ENCODE measurements at places on chromosomes 16 and 17. TPM values are rescaled to one million over a fixed set of nuclear protein-coding genes. Genes with fewer than 3 reads are reported as not detected.
A peak's percentile ranks its signal among the peaks of the same experiment; 100 is the strongest.

DNAJA2 gene
- total RNA-seq: 57.2 TPM

ATAD5 gene
- total RNA-seq: 40.8 TPM

SLFN13 gene
- 22.5 TPM for total RNA-seq

DOC2A gene
- 1.3 TPM for total RNA-seq

PRSS22 gene
- not detected for total RNA-seq

KRTAP4-7 gene
- not detected for total RNA-seq

DNA sequence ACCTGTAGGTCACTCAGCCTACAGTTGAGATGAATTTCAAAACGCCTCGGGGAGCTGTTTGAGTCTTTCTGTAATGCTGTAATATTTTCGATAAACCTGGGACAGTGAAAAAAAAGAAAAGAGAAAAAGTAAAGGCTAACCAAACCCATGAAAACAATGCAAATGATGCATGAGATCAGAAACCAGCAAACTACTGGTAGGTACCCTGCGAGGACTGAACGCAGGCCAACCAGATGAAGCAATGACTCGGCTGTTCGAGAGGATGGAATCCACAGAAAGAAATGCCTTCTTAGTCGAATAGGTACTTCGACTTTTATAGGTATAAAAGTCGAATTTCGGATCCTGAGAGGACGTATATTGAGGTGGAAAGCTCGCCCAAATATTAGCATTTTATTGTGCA is 509 bp upstream of the ATAD5 start:
- peaks cover 23% of the 10 kb centered on the region for H3K36me3 ChIP-seq
- H3K27me3 ChIP-seq: no peaks in the 10 kb centered on the region
- H3K4me1 ChIP-seq: peaks cover 34% of the 10 kb centered on the region
- peak overlapping the region; percentile 99 for H3K4me3 ChIP-seq
- DNase-seq: peak; percentile 50

DNA sequence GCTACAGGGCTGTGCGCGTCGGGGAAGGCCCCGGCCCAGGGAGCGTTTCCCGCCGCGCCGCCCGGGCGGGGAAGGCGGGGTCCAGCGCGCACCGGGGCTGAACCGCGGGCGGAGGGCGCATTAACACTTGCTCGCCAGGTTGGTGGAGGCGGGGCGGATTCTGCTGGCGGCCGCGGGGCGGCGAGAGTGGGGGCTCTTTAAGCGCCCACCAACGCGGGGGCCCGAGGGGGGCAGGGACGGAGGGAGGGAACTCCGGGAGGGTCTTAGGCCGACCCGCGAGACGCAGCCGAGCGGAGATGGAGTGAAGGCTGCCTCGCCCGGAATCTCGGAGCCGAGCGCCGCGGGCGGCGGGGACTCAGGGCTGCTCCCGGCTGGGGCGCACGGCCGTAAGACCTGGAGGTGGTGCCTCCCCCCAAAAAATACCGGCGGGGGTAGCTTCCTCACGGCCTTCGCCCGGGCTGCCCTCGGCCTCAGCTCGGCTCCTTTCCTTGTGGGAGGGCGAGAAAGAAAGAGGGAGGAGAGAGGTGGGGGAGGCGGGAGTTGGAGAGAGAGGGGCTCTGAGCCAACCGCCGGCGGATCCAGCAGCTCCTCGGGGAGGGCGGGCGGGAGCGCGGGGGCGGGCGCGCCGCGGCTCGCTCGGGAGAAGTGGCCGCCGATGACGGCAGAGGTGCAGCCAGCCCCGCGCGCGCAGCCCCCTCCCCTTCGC is 415 bp upstream of the FOXF1 start:
- H3K4me1 ChIP-seq: peaks cover 32% of the 10 kb centered on the region
- H3K4me3 ChIP-seq: no peak overlapping the region
- H3K27ac ChIP-seq: no peak overlapping the region
- H3K27me3 ChIP-seq: peaks cover 60% of the 10 kb centered on the region
- no peaks in the 10 kb centered on the region for H3K36me3 ChIP-seq
- no peak for DNase-seq

DNA sequence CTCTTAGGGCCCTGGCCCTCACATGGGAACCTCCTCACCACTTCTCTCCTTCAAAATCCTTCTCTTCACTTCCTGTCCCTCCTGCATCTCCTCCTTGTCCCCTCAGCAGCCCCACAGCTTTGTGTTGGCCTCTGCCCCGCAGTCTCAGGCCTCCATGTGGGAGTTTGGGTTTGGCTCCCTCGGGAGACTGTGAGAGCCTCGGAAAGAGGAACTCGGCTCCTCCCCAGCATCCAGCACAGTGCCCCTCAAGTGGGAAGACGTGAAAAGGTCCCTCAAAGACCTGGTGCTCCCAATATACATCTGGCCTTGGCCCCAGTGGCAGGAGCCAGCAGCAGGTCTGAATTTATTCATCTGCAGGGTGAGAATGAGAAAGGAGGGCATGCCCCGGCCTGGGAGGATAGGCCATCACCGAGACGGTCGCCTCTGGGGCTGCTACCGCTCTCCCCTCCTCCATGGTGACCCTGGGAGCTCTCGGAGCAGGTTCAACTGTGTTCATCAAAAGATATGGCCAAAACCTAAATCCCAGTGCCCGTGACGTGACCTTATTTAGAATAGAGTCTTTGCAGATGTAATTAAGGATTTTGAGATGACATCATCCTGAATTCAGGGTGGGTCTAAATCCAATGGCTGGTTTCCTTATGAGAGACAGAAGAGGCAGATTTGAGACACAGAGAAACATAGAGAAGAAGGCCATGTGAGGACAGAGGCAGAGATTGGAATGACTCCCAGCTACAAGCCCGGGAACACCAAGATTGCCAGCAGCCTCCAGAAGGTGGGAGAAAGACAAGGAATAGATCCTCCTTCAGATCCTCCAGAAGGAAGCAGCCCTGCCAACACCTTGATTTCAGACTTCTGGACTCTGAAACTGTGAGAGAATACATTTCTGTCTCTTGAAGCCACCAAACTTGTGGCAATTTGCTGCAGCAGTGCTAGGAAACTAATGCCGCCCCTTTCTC is 135.1 kb downstream of the MRM1 start:
- peaks cover 4% of the 10 kb centered on the region for H3K27me3 ChIP-seq
- H3K36me3 ChIP-seq: no peaks in the 10 kb centered on the region
- DNase-seq: no peak
- no peaks in the 10 kb centered on the region for H3K4me1 ChIP-seq
- H3K4me3 ChIP-seq: no peak overlapping the region

- no peak overlapping the region for H3K4me3 ChIP-seq
- no peak overlapping the region for H3K27ac ChIP-seq
- peaks cover 3% of the 10 kb centered on the region for H3K36me3 ChIP-seq
- H3K4me1 ChIP-seq: no peaks in the 10 kb centered on the region
- no peaks in the 10 kb centered on the region for H3K27me3 ChIP-seq
These were observed 53.0 kb downstream of the IQCK start for GRCh38 chr16:19771040-19771439.

DNA sequence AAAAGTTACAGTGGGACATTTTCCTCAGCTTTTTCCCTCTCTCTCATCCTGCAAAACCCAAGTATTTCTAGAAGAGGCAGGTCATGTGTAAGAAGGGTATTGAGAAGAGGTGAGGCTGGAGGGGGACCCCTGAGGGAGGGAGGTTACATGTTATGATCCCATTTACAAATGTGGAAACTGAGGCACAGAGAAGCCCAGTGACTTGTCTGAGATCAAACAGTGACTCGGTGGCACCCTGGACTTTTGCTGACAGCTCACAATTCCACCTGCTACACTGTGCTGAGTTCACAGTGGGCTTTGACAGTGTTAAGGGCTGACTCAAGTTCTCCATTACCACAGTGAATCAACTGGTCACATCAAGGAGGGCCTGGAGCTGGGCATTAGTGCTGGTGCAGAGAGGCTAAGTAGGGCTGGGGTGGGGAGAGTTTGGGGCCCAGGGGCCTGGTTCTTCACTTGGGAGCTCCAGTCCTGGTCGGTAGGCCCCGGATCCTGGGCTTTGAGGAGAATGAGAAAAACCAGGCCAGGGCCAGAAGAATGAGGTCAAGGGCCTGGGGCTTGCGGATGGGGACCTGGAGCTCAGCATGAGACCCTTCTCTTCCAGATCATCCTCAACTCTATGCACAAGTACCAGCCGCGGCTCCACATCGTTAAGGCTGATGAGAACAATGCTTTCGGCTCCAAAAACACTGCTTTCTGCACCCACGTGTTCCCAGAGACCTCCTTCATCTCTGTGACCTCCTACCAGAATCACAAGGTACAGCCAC is 26.0 kb downstream of the TBX4 start:
- H3K27me3 ChIP-seq: peaks cover 6% of the 10 kb centered on the region
- no peak for DNase-seq
- no peaks in the 10 kb centered on the region for H3K36me3 ChIP-seq
- no peaks in the 10 kb centered on the region for H3K4me1 ChIP-seq
- no peak overlapping the region for H3K4me3 ChIP-seq

GRCh38 chr17:29257756-29258155 is 11.1 kb downstream of the CRYBA1 start:
- peak overlapping the region; percentile 47 for H3K27ac ChIP-seq
- H3K36me3 ChIP-seq: peaks cover 36% of the 10 kb centered on the region
- no peaks in the 10 kb centered on the region for H3K27me3 ChIP-seq
- H3K4me3 ChIP-seq: no peak overlapping the region
- no peak for DNase-seq
- H3K4me1 ChIP-seq: peaks cover 46% of the 10 kb centered on the region

DNA sequence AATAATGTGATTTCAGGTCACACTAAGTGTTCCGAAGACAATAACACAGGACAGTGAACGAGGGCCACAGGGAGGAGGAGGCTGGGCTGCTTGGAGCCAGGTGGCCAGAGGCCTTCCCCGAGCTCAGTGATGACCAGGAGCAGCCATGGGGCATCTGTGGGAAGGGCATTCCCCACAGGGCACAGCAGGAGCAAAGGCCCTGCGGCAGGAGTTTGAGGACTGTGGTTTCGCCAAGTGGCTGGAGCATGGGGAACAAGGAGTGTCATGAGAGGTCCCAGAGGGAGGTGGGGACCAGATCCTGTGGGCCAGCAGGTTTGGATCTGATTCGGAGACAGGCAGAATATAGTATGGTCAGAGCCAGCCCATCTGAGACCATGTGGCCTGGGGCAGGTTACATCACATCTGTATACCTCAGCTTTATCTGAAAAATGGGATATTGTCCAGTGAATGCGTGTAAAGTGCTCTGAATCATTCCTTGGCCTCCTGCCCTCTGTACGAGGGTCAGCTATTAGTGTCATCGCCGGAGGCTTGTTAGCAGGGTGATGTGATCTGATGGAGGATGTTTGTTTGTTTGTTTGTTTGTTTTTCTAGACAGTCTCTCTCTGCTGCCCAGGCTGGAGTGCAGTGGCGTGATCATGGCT is 176.8 kb downstream of the KATNIP start:
- no peaks in the 10 kb centered on the region for H3K4me1 ChIP-seq
- H3K27ac ChIP-seq: no peak overlapping the region
- DNase-seq: no peak
- H3K4me3 ChIP-seq: no peak overlapping the region
- H3K27me3 ChIP-seq: no peaks in the 10 kb centered on the region
- H3K36me3 ChIP-seq: peaks cover 4% of the 10 kb centered on the region

DNA sequence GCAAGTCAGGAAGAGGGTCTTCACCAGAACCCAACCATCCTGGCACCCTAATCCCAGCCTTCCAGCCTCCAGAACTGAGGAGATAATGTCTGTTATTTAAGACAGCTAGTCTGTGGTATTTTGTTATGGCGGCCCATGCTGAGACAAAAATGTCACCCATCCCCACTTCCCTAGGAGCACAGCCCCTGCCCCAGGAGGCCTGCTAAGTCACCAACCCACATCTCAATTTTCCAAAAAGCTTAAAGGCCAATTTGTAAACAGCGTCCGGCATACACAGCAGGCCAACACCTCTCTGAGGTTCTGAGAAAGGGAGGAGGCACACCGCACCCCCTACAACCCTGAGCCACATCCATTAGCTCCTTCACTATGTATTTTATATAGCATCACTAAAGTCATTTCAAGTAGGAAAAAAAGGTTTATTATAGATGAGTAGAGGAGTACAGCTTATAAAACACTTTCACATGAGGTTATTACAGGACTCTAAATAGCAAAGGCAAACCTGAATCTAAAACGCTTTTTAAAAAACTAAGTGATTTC is 6.9 kb downstream of the TMEM170A start:
- DNase-seq: no peak
- H3K4me1 ChIP-seq: peaks cover 41% of the 10 kb centered on the region
- peaks cover 16% of the 10 kb centered on the region for H3K36me3 ChIP-seq
- no peaks in the 10 kb centered on the region for H3K27me3 ChIP-seq
- no peak overlapping the region for H3K4me3 ChIP-seq
- H3K27ac ChIP-seq: no peak overlapping the region
